ENCODE measurements at places on chromosomes 2 and 18.

GRCh38 chr2:154700136-154700535, 1.6 kb downstream of the KCNJ3 start:
- DNase-seq: no peak

DNA sequence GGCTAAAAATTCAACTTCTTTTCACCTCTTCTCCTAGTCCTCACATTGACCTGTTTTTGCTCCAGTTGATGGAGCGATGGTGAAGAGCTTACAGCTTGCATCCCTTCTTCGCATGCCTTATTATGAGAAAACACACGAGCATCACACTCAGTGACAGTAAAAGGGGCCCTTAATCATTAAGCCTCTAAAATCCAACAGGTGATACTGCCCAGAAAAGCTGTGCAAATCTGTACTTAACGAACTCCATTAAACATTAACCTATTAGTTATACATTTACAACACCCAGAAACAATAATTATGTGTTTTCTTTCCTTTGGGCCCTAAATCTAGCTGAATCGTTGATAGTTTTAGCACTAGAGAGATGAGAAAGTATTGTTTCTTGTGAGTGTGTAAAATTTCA, 54.8 kb downstream of the LAMA1 start:
- no peak for DNase-seq

GRCh38 chr2:108621087-108621559, 86.9 kb downstream of the LIMS1 start:
- no peak for DNase-seq

DNA sequence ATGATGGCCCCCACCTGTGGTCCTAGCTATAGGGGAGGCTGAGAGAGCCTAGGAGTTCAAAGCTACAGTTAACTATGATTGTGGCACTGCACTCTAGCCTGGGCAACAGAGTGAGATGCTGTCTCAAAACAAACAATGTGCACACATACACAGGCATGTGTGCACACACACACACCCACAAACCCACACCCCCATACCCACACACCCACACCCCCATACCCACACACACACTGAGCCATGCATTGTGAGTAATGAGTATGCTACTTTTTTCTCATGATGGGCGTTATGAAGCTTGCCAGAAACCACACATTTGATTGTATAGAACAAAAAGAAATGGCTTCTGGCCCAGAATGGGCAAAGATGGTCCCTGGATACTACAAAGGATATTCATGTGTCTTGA, 691.1 kb downstream of the SLC4A3 start:
- no peak for DNase-seq
